ENCODE measurements at places on chromosomes 7 and 10. TPM values are rescaled to one million over a fixed set of nuclear protein-coding genes. Genes with fewer than 3 reads are reported as not detected.

LRRC17 gene
- total RNA-seq: 27.0 TPM

RNLS gene
- total RNA-seq: 2.8 TPM

GARS1 gene
- 47.1 TPM for total RNA-seq

BLNK gene
- 0.78 TPM for total RNA-seq

PRKCQ gene
- total RNA-seq: 1.4 TPM

EEPD1 gene
- total RNA-seq: 27.8 TPM

BUB3 gene
- total RNA-seq: 112 TPM

DNA sequence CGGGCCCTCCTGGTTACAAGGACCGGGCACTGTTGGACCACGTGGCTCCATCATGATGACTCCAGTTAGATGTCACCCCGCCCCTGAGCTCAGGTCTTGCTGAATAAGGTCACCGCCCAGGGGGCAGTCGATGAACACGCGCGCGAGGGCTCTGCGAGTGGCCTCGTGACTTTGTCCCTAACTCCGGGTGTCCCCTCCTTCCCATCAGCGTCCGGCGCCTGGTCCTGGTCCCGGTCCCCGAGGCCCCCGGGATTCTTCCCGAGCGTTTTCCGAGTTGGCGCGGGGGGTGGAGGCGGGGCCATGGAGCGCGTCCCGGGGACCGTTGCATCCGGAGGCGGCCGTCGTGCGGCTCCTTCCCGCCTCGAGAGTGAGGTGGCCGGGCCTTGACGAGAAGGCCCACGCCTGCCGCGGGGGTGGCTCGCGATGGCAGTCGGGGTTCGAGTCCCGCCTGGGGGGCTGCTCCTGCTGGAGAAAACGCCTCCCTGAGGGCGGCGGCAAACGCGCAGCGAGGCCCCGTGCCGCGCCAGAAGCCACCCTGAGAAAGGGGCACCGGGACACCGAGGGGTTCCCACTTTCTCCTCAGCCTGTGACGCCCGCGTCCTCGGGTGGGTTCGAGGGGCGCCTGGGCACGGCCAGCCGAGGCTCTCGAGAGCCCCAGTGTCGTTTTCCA, 569 bp upstream of the NPTX2 start:
- no peak for DNase-seq

DNA sequence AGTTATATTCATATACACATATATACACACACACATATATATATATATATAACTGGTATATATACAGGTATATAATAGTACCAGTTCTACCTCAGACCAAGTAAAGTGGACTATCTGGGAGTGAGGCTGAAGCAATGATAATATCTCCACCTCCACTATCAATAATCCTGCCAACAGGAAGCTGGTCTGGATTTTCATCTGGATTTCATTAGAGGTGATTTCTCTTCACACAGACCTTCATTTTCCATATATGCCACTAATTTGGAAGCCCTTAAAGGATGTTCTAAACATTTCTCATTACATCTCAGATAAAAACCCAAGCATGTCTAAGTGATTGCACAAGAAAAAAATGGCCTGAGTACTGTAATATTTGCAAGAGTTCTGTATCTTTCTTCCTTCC, 1.7 kb upstream of the SLC35B4 start:
- DNase-seq: no peak

DNA sequence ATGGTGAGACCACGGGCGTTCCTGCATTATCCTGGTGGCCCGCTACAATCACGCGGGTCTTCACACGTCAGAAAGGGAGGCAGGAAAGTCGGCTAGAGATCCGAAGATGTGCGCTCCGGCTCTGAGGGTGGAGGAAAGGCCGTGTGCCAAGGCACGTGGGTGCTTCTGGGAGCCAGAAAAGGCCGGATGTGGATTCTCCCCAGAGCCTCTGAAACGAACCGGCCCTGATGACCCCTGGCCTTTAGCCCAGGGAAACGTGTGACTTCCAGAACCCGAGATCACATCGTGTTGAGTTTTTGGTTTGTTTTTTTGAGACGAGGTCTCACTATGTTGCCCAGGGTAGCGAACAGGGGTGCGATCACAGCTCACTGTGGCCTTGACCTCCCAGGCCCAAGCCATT, 244.2 kb downstream of the ELFN1 start:
- no peak for DNase-seq

- DNase-seq: no peak
These were observed 25.7 kb upstream of the SEC61A2 start for GRCh38 chr10:12103802-12104201.

- DNase-seq: no peak
These were observed 14.2 kb upstream of the PFKP start for GRCh38 chr10:3053155-3053554.

DNA sequence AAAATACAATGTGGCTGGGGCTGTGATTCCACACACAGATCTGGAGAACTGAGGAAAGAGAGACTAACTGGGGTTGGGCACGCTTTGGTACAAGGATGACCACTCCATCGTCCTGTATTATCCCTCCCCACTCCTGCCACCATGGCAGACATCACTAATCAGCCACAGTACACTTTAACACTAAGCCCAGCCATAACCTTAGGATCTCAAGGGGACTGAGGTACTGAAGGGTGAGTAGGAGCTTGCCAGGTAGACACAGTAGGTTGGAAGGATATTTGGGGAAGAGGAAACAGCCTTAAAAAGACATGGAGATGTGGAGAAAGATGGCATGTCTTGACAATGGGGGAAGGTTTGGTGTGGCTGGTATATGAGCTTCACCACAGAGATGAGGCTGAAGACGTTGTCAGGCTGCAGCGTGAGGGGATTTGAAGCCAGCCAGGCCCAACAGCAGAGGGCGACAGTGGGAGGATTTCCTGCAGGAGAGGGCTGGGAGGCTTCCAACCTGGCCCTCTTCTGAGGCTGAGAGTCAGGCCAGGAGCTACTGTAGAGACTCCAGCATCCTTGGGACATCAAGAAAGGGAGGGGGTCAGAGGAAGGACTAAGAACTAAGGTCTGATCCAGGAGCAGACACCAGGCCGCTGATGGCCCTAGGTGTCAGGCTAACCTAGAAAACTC, 58.6 kb upstream of the COL13A1 start:
- no peak for DNase-seq

DNA sequence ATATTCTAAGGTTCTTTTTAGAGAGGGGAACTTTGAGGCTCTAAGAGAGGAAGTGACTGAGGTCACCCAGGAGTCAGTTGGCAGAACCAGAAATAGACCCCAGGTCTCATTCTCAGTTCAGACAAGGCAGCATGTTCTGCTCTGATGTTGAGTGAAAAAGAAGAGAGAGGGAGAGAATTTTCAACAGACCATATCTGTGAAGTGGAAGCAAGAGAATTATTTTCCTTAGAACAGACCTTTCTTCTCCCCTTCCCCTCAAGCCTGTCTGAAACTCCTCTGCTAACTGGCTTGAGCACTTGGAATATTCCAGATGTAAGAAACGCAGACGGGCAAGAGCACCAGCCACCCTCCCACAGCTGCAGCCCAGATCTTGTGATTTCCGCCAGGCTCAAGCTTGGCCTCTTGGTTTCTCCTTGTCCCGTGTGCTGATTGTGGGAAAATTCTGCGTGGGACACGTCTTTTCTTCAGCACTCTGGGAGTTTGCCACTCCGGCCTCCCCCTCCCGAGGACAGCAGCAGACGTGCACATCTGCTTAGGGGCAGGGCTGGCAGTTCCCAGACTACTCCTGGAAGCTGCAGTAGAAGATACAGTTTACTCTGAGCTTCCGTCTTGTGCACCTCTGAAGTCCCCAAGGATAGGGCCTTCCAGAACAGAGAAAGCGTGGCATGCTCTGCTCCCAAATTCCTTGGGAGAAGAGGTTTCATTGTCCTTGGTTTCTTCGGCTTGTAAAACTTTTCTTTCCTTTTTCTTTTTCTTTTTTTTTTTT, 22.7 kb upstream of the IKZF1 start:
- no peak for DNase-seq

DNA sequence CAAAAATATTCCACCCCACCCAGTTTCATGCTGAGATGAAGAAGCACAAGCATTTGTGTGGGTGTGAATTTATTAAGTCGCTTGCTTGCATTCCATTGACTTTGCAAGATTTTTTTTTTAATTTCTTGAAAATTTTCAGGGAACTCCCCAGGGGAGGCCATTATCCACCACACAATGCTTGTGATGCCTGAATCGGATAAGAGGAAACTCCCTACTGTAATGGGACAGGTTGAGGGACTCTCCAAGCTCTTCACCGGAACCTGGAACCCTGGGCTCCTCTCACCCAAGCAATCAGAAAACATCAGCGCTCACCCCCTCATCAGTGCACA, 153.6 kb upstream of the ZMIZ1 start:
- DNase-seq: no peak

- no peak for DNase-seq
These were observed 78.0 kb upstream of the CTTNBP2 start for GRCh38 chr7:117951285-117951684.

- no peak for DNase-seq
These were observed 102.3 kb upstream of the PPIF start for GRCh38 chr10:79244841-79245504.

GRCh38 chr10:92291921-92292845, 1.2 kb downstream of the MARCHF5 start:
- peak; percentile 6 for DNase-seq

DNA sequence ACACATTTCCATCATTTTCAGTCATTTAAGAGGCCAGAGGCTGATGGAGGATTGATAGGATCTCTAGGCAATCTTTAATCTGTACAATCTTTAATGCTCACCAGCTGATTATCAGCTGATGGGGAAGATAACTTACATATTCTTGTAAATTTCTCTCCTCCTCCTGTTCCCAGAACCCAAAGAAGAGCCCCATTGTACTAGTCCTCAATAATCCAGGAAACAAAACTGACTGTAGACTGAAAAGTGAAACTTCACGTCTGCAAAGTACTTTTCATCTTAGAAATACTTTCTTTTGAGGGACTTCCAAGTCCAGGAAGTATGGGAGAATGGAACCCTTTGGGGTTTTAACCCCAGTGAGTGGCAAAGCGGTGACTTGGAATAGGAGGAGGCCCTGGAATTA, 283.3 kb downstream of the FRMD4A start:
- no peak for DNase-seq

DNA sequence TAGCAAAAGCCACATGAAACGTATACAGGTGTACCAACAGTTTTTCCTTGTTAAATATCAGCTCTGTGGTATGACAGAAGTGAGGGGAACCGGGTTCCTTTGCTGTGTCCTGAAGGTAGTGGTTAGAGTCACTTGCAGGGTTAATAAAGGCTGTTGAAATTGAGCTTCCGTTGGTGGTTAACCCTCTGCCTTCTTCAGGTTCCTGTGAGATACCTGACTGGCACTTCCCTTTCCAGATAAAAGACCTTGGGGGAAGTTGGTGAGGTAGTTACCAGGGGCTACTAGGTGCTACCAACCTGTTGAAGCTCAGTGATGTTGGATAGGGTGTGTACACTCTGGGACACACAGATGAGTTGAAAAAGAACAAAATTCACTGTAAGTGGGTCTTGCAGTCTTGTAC, 384.1 kb downstream of the GATA3 start:
- DNase-seq: no peak
